ENCODE measurements at places on chromosomes 12 and 14.

DNA sequence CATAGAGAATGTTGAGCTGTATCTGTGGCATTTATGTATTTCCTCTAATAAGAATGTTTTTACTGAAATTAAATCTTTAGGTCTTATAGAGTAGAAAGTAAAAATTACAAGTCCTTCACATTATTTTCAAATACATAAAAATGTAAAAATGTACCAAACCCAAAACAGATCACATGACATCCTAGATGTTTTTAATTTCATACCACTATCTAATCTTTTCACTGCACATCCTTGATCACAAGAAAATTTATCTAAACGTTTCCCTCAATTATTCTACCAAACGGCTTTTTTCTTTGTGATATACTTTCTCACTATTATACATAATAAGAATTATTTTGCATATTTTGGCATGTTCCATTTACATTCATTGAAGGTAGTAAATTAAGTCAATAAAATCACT, 18.3 kb downstream of the SGPP1 start:
- DNase-seq: no peak

DNA sequence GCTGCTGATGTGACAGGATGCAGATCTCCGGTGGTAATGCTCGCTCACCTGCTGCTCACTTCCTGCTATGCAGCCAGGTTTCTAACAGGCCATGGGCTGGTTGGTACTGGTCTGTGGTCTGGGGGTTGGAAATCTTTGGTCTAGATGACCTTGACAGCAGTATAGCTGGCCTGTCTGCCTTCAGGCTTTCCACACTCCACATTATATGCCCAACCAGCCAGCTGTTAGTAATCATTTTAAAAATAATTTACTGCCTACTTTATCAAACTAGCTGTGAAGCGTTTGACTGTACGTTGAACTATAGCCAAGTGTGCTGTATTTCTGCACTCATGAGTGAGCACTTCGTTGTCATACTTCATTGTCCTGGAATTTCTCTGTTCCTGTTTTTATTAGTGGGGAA, 424.0 kb upstream of the GARIN6 start:
- DNase-seq: no peak

GRCh38 chr14:24246765-24247212, 4.4 kb upstream of the TINF2 start:
- peak; percentile 6 for DNase-seq

GRCh38 chr12:113988064-113988451, 21.9 kb upstream of the RBM19 start:
- no peak for DNase-seq

- DNase-seq: no peak
These were observed 36.2 kb downstream of the APOBEC1 start for GRCh38 chr12:7629465-7629864.

Measured in mesenteric fat pad (tissue), 1 donor.